Transverse colon (tissue), 4 donors: ENCODE measurements at places on chromosomes 2 and 18.

GRCh38 chr2:17813742-17814473 lies 2.4 kb upstream of the MSGN1 start:
- no peak for DNase-seq

DNA sequence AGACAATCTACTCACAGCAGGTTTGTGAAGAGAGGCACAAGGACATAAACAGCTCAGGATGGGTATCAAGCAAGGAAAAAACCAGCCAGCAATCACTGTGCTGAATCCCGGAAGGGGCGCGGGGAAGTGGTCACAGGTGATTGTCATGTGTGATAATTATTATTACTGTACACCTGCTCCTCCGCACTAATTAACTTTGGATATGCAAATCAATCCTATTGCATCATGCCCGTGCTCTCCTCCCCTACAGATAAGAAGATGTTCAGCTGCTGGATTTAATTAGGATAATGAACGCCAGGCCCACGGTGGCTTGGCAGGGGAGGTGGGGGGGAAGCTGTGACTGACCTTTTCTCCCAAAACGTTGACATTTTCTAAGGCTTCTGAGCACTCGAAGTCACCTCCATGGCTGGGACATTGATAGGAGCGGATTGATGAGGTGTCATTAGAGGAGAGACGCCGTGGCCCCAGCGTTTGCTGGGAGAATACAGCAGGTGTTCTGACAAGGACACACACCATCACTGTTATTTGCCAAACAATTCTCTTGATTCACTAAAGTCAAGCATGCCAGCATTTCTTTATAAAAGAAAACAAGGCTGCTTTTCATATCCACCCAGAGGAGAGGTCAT lies 160.3 kb upstream of the VRK2 start:
- DNase-seq, result no peak

DNA sequence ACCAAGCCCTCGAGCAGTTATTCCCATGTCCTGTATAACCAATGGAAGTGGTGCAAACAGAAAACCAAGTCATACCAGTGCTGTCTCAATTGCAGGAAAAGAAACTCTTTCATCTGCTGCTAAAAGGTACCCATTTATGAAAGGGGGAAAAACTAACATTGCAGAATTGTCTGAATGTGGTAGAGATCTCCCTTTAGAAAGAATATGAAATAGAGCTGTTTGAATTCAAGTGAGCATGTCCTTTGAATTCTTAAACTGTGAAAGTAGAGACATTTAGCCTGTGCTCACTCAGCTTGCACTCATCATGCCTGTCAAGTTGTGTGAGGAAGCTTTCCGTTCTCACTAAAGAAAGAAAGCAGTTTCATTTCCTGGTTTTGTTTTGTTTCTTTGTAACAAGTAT lies 87.4 kb downstream of the EML4 start:
- no peak for DNase-seq

- DNase-seq, result no peak
Observed at GRCh38 chr2:36266536-36267121, 88.9 kb upstream of the CRIM1 start.

GRCh38 chr2:162840598-162841246 lies 2.2 kb upstream of the KCNH7 start:
- DNase-seq, result peak; percentile 14

DNA sequence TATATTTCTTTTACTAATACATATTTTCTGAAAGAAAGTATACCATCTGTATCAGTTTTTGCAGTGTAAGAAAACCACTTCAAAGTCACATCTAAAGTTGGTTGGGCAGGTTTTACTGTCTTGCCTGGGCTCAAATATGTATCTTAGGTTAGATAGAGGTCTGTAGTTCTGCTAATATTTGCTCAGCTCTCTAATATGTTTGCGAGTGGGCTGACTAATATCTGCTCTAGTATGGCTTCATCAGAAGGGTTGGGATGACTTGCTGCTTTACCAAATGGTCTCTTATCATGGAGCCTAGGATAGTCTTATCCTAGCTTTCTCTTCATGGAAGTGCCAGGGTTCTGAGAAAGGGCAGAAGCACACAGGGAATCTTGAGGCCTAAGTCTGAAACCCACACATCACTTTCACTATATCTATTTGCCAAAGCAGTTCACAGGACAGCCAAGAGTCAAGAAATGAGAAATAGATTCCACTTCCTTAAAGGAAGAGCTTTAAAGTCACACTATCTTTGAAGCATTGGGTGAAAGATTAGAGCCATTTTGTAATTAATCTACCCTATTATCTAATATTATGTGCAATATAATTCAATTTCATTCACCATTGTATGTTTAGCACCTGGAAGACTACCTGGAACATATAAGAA lies 610.0 kb downstream of the KCNJ3 start:
- no peak for DNase-seq

GRCh38 chr2:3398857-3399256 lies 19.4 kb downstream of the TRAPPC12 start:
- DNase-seq, result no peak

- DNase-seq, result no peak
Observed at GRCh38 chr18:37343542-37343851, 222.1 kb downstream of the CELF4 start.

DNA sequence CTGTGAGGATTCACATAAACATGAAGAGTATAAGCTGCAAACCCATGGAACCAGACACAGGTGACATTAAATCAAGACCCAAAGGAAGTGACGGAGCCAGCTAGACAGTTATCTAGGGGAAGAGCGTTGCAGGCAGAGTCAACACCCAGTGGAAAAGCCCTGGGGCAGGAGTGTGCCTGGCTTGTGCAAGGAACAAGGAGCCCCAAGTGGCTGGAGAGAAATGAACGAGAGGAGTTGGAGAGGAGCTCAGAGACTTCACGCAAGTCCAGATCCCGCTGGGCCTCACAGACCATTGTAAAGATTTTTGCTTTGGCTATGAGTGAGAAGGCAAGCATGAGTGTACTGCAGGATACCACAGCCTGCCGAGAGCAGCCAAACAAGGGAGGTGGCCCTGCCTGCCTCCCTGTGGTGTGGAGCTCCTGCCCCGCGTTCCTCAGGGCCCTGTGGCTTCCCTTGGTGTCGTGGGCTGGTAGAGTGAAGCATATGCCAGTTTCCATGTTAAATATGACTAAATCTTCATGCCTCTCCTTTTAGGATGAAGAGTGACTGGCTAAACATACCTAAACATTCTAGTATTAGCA lies 88.2 kb downstream of the SP3 start:
- DNase-seq, result no peak

DNA sequence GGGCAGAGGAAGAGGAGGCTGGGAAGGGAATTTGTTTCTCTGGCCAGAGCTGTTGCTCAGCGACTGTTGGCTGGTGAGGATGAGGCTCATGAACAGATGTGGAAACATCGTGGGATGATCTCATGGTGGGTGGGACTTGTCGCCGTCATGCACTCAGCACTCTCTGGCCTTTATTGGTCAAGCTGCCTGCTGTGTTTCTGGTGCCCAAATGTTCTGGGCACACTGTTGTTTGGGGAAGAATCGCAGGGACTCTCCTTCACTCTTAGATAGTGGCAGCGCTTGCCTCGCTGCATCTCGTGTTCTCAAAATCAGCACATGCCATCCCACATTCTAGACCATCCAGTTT lies 145.6 kb downstream of the AGAP1 start:
- DNase-seq, result peak; percentile 64

DNA sequence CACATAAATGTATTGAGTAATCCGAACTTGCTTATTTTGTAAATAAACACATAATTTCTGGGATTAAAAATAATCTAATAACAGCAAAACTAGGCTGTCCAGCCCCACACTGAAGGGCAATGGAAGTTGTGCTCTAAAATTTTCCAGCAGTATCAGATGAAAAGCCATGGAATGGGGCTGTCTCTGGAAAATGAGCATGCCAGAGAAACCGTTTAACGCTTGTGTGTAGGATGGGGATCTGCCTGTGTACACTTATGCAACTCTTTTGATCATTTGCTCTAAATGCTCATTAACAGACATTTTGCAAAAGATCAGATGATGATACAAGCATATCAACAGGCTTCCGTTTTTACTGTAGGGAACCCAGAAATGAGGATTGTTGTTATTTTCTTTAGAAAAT lies 177.6 kb downstream of the SLC8A1 start:
- DNase-seq, result no peak

DNA sequence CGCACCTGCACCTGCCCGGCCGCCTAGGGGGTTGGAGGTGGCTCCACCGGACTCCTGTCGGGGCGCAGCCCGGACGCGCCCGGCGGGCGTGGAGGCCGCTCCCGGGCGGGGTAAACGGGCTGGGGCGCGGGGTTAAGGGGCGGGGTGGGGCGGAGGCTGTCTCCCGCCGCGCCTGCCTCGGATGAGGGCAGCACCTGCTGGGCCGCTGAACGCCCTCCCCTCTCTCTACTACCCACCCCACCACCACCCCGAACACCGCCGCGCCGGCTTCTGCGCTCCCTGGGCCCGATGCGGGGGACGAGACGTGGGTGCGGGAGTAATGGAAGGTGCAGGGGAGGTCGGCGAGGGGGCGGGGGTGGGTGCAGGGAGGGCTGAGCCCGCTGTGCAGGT lies 224.8 kb upstream of the ID2 start:
- DNase-seq, result peak; percentile 83

DNA sequence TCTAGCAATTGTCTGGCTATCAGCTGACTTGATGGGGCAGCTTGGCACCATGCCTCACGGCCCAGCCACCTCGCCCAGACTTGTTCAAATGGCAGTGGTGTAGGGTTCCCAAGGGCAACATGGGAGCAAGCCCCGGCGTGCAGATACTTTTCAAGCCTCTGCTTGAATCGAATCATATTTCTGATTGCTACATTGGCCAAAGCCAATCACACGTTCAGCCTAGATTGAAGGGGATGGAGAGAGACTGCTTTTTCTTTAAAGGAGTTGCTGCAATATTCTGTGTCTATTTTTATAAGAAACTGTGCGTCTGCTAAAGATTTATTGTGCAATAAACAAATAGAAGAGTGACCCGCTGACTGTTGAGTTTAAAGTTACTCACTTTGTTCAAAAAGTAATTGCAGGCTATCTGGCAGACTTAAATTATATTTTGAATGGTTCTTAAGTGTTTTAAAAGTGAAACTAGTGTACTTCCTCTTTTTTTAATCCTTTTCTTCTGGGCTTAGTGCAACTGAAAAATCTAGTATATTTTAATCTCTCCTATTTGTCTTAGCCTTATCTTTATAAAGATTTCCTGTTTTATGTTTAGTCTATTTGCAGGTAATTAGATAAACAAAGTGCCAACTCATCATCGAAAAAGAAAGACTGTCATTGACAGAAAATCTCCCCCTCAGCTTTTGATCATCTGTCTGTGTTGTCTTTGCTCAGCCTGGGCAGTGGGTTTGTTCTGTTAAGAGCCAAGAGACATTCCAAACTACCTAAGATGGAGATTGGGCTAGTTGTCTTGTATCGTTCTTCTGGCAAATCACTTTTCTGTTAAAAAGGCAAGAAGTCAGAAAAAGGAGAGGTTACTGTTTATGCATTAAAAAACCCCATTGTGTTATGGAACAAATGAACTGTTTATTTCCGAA lies 156.1 kb downstream of the TPGS2 start:
- DNase-seq, result peak; percentile 28

DNA sequence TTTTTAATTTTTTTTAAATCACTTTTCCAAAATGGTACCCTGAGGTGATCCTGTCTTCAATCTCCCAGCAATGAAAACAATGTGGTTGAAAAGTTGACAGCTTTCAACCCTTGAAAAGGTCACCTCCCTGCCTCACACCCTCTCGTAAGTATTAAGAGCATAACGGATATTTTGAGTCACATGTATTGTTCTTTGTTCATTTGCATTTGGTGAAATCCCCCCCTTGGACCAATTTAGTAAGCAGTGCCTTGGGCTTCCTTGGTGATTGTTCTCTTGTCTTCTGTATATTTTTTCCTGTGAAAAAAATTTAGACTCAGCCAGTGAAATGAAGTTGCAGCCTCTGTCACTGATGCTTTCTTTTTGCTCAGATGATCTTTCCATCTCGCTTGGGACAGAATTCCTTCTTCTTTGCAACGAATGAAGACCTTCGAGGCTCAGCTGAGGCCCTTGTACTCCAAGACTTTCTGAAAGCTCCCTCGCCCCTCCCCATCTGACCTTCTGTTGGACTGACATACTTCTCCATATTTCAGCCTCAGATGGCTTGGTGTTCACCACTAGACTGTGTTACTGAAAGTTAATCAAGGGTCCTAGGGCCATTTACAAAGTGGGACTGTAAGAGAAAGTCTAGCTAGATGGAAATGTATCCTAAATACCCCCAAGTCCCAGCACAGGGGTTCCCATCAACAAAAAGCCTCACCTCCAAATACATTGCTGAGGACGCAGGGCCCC lies 158.4 kb downstream of the BCL2 start:
- no peak for DNase-seq

- no peak for DNase-seq
Observed at GRCh38 chr18:44536046-44536445, 144.6 kb upstream of the SETBP1 start.

DNA sequence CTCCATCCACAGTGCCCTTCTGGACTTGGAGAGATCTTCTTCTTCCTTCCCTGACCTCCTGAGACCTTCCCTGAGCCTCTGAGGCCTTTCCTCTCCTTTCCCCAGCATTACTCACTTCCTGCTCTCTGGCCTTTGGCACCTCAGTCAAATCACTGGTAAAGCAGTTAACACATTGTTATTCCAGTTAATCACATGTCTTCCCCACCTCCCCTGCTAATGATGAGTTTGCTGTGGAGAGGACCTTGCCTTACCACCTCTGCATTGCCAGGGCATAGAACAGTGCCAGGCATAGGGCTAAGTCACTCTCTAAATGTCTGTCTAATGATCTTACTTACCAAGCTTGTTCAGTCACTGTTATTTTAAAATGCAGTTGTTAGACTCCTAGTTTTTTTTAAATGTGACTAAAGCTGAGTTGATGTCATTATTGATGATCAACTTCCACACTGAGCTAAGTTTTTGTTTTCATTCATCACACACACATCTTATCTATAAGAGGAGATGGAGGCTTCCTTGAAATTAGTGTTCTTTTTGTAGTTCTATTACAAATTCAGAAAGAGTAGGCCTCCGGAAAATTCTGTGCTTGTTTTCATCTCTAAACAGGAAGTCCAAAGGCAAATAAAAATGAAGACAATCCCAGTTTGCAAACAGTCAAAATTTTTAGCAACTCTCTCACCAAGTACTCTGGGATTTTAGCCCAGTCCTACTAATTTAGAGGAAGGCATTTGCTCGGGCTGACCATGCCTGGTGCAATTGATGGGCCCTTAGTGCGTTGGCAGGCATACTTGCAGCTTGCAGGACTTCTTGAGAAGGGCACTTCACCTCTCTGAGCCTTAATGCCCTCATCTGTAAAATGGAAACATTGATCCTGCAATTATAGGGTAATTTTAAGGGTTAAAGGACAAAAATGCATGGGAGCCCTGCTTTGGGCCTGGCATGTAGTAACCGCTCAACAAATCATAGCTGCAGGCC lies 113.7 kb upstream of the SPRED2 start:
- DNase-seq, result no peak
